ENCODE measurements at places on chromosomes 4 and X.

- peak; percentile 3 for DNase-seq
These were observed 85.7 kb downstream of the DIAPH2 start for GRCh38 chrX:96770315-96770714.

DNA sequence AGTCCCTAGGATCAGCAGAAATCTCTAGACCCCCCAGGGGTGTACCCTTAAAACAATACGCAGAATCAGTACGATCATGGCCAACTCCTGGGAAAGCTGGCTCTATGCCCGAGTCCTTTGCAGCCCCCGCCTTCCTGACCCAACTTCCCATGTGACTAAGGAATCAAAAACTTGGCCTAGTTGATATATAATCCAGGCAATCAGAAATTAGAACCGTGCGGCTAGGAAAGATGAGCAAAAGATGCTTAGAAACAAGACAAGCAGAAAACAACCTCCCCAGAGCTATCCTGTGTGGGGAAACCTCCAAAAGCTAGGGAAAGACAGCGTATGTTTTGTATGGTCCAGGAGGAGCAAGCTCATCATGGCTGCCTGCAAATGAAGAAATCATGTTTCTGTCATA, 110.0 kb downstream of the PPARGC1A start:
- DNase-seq = no peak

DNA sequence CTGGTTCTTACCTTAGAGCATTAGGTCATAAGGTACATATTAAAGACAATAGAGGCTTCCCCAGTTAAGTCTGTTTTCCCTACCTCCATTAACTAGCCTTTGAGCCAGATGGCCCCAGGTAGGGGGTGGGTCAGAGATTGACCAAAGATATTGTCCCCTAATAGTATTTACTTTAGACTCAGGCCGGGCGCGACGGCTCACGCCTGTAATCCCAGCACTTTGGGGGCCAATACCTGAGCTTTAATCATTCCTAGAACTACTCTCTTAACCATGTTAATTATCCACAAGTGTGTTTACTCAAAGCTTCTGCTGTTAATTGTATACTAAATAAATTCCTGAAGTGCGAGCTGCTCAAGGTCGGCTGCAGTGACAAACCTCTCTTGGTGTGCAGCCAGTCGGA, 28.0 kb upstream of the AMBN start:
- DNase-seq = no peak

DNA sequence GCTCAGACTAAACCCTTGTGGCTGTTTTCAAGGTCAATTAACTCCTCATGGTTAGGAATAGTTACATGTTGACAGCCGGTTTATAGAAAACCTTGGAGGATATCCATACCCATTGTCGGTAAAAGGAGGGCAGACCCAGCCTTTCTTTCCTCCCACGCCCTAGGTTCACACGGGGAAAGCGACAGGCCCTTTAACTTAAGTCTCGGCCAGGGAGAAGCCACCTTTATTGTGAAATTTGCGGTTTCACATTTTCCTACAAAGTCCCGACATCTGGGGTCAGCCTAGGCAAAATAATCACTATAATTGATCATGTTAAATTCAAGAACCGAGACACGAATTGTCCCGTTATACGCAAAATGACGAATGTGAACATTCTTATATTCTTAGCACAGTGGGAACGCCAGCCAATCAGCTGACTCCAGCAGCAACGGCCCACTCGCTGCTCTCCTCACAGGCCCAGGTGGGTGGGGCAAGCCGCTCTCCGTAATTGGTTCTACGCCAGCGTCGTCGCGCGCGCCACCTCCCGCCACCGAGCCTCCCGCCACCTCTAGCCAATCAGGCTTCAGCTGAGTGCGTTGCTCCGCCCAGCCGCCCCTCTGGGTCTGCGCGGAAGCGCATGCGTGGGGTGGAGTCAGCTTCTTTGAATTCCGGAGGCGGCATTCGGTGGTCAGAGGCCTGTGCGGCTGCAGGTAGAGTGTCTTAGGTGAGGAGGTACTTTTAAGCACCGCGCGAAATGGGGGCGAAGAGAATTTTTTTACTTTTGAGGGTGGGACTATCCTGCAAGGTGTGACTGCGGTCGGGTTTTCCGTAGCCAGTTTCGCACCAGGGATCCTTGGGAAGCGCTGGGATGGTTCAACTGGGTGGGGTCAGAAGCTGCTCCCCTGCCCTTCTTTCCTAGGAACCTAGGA, at the start of gene CENPI:
TSS of gene CENPI (plus strand) at position 659 of the 908 bp plus-strand sequence. CDS start 2,867 bp downstream, outside the sequence.
- peak; percentile 95 for DNase-seq

GRCh38 chrX:97290199-97290598, 406.5 kb downstream of the RPA4 start:
- no peak for DNase-seq

GRCh38 chr4:15695240-15695699, 7.6 kb upstream of the BST1 start:
- DNase-seq = peak; percentile 55

DNA sequence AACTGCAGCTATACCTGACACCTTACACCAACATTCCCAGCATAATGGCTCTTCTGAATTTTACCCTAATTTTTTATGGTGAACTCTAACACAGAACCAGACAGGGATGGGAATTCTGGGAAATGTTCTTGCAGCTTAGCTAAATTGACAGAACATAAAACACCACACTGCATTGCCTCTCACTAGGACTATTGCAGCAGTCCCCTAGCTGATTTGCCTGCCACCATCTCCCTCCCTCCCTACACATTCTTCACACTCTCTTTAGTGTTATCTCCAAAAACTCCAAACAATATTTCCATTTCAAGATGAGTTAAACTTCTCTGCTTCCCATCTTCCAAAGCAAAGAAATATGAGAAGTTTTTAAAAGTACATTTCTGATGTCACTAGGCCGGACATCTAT, 733.9 kb upstream of the INTU start:
- no peak for DNase-seq

DNA sequence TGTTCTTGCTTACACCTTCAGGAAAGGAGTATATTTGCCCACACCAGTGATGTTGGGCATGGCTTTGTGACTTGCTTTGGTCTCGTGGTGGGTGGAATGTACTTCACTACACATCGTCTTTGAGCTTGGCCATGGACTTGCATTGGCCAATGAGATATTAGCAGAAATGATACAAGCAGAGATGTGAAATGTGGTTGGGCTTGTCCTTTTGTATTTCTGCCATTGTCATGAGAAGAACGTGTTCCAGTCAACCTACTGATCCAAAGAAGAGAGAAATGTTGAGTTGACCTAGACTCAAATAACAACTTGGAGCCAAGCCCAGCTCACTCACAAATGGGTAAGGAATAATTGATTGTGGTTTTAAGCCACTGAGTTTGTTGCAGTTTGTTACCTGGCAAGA, 138.4 kb upstream of the ARX start:
- DNase-seq = no peak

- no peak for DNase-seq
These were observed 25.9 kb downstream of the METTL14 start for GRCh38 chr4:118711052-118711451.

GRCh38 chr4:147482281-147482680, 1.4 kb downstream of the EDNRA start:
- no peak for DNase-seq
